NCI-H187 (cell line): ENCODE measurements at places on chromosomes 6 and 20.

DNA sequence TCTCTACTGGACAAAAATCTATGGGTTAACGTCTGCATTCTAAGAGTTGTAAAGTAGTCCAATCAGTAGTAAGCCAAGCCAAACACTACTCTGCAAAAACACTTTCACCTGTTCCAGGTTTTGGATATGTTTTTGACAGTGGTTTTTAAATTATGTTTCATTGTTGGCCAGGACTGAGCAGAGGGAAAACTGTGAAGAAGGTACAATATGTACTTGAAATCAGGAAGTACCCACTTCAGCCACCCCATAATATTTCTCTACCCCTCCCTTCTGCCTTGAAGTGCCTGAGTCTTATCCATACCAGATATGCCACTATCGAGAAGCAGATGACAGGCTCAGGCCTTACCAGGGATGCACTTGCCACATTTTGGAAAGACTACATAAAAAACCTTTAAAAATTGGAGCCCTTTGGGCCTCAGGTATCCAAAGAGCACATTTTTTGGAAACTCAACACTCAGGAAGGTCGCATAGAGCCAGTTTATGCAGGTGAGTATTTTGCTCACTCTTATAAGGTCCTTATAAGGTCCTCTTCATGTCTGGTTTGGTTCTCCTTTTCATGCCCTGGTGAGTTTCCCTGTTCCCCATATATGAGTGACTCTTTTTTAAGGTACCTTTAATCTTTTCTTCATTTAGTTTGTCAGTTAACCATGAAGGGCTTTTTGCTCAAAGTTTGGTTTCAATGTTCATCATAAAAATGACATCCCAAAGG is 859.3 kb upstream of the FLRT3 start:
- peak; percentile 2 for DNase-seq

GRCh38 chr6:116444092-116444491 is 17.1 kb upstream of the CALHM6 start:
- no peak for DNase-seq

DNA sequence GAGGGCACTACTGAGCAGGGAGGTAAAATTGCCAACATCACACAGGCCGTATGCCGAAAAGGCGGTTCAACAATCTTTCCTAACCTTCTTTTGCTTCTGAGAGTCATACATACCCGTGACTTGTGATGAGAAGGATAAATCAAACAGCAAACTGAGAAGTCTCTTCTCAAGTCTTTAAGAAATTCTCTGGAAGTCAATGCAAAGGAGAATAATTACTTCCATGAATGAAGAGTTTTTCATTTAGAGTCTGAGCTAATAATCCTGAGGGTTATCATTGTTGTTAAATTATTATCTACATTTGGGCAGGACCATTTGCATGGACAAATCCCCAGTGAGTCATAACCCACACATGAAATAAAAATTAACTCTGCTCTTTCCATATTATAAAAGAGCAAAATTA is 22.4 kb upstream of the ILRUN start:
- no peak for DNase-seq

DNA sequence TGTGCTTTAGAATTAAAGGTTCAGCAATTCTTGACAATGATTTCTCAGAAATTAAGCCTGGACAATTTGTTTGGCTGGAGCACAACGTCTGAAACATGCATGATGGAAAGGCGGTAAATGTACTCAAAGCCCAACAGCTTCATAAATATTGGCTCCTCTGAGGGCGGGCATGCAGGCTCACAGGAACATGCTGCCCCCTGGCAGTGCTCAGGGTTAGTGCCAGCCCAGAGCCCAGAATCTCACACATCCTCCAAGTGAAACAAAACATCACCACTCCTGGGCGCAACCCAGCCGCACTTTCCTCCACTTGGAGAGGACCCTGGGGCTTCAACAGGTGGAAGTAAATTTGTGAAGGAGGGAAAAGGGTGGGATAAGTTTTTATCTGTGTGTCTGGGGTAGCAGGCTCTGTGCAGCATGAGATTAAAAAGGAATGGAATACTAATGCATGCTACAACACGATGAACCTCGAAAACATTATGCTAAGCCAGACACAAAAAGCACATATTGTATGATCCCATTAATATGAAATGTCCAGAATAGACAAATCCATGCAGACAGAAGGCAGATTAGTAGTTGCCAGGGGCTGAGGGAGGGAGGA is 54.1 kb upstream of the PTPRT start:
- no peak for DNase-seq

- no peak for DNase-seq
Measured at GRCh38 chr6:5746759-5747130, 260.0 kb downstream of the NRN1 start.

- DNase-seq = no peak
Measured at GRCh38 chr20:17059465-17059864, 167.4 kb upstream of the PCSK2 start.

- DNase-seq = peak; percentile 40
Measured at GRCh38 chr20:38825901-38826625, 20.6 kb downstream of the PPP1R16B start.

DNA sequence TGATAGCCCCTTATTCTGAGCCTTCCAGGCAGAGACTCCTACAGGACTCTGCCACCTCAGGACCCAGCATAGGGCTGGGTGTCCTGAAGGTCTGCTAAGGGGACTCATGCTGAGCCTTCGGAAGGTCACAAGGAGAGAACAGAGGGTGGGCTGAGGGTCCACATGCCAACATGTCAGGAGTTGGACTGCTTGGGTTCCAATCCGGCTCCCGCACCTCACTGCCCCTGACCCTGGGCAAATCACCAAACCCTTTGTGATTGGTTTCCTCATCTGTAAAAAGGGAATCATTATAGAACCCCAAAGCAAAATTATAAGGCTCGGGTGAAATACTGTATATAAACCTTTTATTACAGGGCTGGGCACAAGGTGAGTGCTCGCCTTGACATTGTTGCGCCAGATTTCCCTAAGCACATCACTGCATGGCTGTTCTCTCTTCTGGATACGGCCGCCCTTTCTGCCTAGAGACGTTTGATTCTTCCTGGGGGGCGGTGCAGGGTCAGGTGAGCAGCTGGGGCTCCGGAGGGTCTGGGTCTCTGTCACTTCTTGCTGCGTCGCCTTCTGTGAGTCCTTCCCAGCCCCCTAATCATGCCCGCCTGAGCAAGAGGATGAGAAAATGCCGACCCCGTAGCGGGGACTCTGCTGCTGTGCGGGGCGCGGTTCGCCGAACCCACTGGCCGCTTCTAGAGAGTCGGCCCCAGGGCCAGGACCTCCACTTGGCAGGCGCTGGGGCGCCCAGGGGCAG is 90.5 kb upstream of the EPB41L1 start:
- DNase-seq = no peak

DNA sequence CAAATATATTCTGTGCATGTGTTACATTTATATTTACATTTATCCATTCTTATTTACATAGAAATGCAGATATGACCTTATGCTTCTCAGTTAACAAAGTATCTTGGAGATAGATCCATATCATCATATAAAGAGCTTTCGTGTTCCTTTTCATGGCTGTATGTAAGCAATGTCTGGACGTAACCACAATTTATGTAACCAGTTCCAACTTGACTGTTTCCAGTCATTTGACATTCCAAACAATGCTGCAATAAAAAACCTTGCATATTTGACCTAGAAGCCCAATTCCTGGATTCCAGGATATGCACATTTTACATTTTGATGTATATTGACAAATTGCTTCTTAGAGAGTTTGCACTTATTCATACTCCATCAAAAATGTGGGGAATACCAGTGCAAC is 113.7 kb upstream of the F13A1 start:
- no peak for DNase-seq

GRCh38 chr6:137688230-137688971 is 178.7 kb upstream of the TNFAIP3 start:
- DNase-seq = no peak

GRCh38 chr6:68911334-68911733 is 276.3 kb downstream of the ADGRB3 start:
- no peak for DNase-seq

- DNase-seq = no peak
Measured at GRCh38 chr6:139335447-139336210, 38.8 kb downstream of the CITED2 start.

DNA sequence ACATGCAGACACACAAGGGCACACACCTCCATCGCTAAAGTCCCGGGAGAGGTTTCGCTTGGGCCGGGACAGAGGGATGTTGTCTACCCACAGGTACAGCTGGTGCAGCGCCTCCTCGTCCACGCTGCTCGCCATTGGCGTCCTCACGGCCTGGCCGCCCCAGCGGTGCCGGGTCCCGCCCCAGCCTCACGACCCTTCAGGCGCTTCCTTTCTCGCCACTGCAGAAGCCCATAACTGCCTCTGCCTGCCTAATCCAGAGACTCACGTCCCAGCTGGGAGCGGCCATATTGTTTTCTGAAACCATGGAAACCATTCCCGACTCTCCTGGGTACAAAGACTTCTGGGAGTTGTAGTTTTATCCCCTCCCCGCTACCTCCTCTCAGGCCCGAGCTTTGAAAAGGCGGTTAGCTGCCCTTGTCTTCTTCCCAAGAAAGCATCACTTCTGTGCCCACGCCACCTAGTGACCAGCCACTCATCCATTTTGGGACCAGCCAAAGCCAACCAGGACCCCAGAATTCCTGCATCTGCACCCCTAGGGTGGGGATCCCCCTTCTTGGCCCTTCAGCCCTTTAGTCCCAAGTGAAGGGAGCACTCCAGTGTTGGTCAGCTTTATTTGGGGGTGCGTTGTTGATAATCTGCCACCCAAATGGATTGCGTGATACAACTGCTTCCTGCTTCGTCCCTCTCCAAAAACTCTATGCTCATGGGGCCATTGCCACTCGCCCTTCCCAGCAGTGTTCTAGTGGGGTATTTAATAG is at the start of gene SPEF1:
Gene SPEF1, minus strand, starts transcription at position 296 of the 758 bp plus-strand sequence. Its CDS starts 161 bp downstream, at position 135.
- peak; percentile 90 for DNase-seq

DNA sequence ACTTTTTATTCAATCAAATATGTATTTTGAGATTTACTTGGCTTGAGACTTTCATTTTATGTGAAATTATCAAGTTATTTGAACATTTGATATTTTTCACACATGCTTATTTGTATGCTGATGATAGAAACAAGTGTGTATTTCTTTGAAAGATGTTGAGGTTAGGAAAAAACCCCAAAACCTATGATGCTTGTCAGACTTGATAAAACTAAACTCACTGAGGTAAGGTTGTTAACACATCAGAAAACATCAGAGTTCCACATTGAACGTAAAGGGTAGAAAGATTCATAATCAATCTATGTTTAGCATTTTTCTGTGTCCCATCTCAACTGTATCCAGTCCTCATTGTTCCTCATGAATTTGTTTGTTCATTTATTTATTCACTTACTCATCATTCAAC is 12.2 kb downstream of the SF3B5 start:
- DNase-seq = no peak

- DNase-seq = no peak
Measured at GRCh38 chr6:154508573-154509375, 1.7 kb downstream of the CNKSR3 start.

- no peak for DNase-seq
Measured at GRCh38 chr6:108406943-108407342, 112.1 kb downstream of the AFG1L start.

DNA sequence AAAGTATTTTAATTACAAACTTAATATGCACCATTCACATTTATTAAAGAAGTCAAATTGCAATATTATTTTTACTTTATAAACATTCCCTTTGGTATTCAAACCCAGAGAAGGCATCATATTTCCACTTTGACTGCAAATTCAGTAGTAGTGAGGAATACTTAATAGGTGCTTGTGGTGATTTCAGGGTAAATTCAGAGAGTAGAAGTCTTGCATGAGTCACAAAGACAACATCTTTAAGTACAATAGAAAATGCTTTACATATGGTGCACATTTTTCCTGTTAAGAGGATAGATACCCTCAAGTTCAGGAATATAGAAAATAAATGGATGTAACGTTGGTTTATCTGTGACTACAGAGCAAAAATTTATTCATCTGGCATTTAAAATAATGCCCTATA is 390.2 kb downstream of the TENT5A start:
- DNase-seq = no peak

GRCh38 chr20:33675136-33675959 is 1.1 kb upstream of the NECAB3 start:
- DNase-seq = no peak

DNA sequence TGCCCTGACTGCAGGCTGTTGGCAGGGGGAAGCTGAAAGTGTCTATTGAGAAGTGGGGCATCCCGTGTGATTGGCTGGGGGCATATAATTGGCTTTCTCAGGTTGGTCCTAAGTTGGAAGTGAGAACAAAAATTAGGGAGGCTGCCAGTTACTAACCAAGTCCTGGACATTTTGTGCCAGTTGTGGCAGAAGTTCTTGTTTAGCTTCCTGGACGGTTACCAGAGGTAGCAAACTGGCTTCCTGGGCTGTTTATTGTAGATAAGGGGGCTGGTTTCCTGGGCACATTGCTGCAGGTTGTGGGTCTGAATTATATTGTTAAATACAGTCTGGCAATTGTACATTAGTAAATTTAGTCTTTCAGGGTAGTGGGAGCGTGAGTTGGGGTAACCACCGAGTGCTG is 50.6 kb upstream of the SLC2A12 start:
- DNase-seq = no peak

GRCh38 chr6:144582939-144583613 is 297.9 kb downstream of the UTRN start:
- DNase-seq = no peak

DNA sequence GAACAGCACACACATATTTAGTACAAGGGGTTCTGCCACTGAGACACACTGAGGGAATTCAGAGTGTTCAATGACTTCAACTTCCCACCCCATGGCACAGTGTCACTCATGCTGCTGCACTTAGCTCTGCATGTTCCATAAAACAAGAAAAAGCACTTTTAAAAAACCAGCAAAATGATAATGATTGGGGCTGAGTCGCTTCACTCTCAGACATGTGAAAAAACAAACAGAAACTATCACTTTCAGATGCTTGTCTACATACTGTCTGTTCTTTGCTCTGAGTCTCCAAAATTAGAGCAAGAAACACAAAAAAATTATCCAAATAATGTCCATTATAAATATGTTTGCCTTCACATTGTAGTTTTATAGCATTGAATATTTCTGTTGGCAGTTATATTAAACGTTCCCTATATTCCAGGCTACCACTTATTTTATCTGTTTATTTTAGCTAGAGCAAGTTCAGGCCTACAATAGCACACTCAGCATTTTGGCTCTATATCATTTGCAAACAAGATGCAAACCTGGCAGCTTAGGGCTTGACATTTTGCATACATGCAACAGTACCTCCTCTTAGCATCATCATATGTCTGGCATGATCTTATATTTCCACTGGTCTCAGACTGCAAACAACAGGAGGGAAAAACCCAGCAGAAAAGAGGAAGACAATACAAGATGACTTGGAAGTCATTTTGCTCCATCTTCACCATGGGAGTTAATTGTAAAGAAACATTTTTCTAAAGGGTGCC is 398.8 kb downstream of the HACE1 start:
- DNase-seq = no peak

GRCh38 chr6:121686611-121687023 is 251.2 kb downstream of the GJA1 start:
- no peak for DNase-seq

GRCh38 chr20:2141600-2142575 is 40.3 kb downstream of the STK35 start:
- DNase-seq = no peak

- no peak for DNase-seq
Measured at GRCh38 chr6:146913842-146914488, 290.3 kb upstream of the STXBP5 start.

GRCh38 chr6:1893470-1894130 is 283.9 kb downstream of the FOXC1 start:
- DNase-seq = no peak
